EL (cell line): ENCODE measurements at places on chromosomes 1 and 21.

GRCh38 chr1:86992861-86993260 lies 78.4 kb downstream of the HS2ST1 start:
- no peak for DNase-seq

- peak; percentile 3 for DNase-seq
These were observed 392 bp downstream of the GSTM2 start for GRCh38 chr1:109668123-109668775.

GRCh38 chr21:44043613-44044012 lies 31.5 kb downstream of the TRAPPC10 start:
- DNase-seq, result no peak

- no peak for DNase-seq
These were observed 2.5 kb upstream of the OLIG1 start for GRCh38 chr21:33067457-33067856.

DNA sequence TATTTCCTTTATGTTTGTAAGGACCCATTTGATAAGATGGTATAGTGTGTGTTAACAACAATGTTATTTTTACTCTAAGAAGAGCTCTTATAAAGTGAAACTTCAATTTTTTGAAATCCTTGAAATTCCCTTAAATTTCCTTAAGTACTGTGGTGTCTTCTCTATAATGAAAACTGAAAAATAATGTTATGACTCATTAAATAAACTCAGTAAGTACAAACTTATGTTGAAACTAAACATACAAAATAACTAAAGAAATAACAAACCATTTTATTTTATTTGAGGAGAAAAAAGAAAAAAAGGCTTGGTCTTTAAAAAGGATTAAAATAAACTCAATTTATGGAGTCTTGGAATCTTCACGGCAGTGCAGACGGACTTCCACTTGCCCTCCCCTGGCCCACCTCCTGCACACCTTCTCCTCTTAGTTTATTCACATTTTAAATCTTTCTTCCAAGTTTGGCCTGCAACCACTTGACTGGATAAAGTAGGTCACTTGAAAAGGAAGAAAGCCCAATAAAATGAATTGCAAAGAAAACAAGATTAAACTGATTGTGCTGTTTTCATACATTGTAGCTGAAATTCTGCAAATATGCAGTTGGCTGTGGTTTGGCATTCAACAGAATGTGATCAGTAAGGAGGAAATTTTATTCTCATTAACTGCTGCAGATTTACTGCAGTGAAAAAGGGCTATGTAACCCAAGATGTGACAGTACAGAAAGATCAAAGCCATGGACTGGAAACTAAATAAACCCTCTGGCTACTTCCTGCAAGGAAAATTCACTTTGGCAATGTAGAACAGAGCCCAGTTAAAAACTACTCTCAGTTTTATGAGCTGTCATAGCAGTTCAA lies 48.5 kb upstream of the SCYL3 start:
- peak; percentile 48 for DNase-seq

DNA sequence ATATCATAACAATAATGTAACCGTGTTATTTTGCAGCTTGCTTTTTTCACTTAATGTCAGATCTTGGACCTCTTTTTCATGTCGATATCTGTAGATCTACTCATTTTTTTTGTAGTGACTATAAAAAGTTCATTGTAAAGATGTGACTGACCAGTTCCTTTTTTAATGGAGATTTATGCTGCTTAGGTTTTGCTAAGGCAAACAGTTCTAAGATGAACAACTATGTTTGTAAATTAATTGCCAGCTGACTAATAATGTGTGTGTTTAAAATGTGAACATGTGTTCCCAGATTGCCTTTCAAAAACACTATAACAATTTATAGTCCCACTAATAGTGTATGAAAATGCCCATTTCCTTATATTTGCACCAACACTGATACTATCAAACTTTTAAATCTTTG lies 18.1 kb upstream of the EPS8L3 start:
- DNase-seq, result no peak

GRCh38 chr1:52345252-52345651 lies 20.8 kb downstream of the CC2D1B start:
- no peak for DNase-seq

GRCh38 chr1:223347583-223347982 lies 16.4 kb downstream of the SUSD4 start:
- no peak for DNase-seq

- DNase-seq, result no peak
These were observed 20.4 kb upstream of the PDE9A start for GRCh38 chr21:42632771-42633690.

DNA sequence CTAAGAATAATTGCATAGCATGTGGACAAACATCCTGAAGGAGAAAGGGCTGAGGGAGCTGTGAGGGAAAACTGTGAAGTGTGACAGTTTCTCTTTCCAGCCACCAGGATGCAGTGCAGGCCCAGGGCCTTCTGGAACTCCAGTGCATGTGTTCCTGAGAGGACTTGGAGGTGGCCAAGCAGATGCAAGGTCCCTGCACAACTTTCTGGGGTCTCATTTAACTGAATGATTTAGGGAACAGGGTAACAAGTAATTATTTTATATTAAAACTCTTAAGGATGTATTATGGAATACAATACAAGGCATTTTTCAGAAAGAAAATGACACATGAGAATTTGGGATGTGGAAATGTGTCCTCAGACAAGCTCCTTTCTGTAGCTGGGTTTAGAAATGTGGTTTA lies 61.2 kb upstream of the MCOLN3 start:
- DNase-seq, result peak; percentile 69

- peak; percentile 71 for DNase-seq
These were observed 14.2 kb upstream of the TENT5B start for GRCh38 chr1:27026621-27027574.

- DNase-seq, result no peak
These were observed 42.3 kb upstream of the CCDC190 start for GRCh38 chr1:162903246-162903645.

GRCh38 chr21:44695184-44695583 lies 1.8 kb upstream of the KRTAP10-12 start:
- DNase-seq, result no peak

DNA sequence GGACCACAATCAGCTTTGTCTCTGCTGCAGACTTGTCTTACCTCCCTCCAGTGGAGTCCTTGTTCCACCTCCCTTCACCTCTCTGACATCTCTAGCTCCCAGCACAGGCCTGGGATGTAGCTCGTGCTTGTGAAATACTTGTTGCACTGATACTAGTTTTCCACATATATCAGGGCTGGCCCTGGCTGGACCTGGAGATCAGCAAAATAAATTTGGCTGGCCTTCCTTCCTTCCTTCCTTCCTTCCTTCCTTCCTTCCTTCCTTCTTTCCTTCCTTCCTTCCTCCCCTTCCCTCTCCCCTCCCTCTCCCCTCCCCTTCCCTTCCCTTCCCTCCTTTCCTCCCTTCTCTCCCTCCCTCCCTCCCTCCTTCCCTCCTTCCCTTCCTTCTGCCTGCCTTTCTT lies 196.5 kb downstream of the HIVEP3 start:
- no peak for DNase-seq

DNA sequence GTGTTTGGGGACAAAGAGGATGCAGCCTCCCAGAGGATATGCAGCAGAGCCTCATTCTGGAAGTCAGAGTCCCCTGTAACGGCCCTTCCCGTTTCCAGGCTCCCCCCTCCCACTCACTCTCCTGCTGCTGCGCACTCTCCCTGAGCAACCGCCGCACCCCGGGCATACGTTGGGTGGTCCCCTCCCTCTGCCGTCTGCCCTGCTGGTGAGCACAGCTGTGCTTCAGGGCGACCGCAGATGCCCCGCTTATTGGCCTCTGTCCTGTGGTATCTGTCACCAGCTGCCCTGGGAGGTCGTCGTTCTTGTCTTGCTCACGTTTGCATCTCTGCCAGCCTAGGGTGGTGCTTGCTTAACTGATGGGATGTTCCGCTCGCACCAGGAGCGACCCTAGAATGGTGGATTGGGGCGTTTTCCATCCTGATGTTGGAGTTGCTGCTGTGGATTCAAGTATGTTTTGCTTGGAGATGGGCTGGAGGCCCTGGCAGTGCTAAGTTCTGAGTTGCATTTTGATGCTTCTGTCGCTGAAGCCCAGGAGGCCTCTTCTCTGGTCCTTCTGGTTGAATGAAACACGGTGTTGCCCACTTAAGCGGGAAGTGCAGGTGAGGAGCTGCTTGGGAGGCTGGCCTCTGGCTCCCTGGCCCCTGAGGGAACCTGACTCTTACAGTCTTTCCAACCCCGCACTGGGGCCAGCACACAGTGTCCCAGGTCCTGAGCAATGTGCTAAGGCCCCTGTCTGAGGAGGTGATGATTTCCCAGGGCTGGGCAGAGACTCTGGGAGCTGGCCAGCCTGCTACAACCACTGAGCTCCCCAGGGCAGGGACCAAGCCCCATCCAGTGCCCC lies 3.2 kb downstream of the TMEM201 start:
- DNase-seq, result no peak

- DNase-seq, result peak; percentile 36
These were observed 25.4 kb downstream of the SLC19A2 start for GRCh38 chr1:169460191-169460833.

GRCh38 chr1:113244112-113244820 lies 146.0 kb upstream of the MAGI3 start:
- no peak for DNase-seq

DNA sequence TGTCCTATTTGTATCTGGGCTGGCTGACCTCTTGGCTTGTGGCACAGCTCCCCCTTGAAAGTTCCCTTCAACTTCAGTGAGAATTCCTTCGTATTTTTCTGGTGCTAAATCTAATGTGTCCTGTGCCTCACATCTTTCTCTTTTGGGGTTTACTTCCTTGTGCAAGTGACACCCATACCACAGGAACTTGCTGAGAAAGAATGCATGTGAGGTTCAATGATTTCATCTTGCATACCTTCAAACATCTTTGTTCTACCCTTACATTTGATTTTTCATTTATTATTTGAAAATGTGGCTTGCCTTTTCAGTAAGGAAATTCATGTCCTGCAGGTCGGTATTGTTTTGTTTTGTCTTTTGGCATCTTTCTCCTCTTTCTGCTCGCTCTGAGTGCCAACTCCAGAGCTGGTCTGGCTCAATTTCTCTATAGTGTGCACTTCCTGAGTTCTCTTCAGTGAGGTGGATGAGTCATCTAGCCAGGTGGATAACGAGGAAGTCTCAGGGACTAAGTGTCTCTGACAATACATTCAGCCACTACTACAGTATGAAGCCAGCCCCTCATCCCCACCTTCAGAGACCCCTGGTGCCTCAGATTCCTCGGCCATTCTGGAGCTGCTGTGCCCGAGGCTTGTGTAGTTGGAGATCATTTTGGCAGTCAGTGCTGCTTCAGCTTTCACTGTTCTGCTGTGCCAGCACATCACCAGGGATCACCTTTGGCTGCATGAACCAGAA lies 59.5 kb downstream of the RIPK4 start:
- DNase-seq, result no peak

DNA sequence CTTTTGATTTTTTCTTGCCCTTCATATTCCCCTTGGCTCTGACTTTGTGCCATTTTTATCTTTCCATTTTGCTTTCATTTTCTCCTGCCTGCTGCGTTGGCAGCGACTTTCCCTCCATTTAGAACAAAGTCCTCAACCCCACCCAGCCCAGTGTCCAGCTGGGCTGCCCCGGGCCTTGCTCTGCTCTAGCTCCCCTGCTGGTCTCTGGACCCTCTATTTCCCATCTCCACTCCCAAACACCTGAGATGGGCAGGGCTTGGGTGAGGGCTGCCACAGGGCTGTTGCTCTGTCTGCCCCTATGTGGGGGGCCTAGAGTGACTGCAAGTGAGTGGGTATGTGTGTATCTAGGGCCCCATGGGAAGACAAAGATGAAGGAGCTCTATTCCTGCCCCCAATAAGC lies 7.3 kb upstream of the ADAM15 start:
- no peak for DNase-seq

- DNase-seq, result no peak
These were observed 833.3 kb upstream of the PRMT6 start for GRCh38 chr1:106223213-106223612.

DNA sequence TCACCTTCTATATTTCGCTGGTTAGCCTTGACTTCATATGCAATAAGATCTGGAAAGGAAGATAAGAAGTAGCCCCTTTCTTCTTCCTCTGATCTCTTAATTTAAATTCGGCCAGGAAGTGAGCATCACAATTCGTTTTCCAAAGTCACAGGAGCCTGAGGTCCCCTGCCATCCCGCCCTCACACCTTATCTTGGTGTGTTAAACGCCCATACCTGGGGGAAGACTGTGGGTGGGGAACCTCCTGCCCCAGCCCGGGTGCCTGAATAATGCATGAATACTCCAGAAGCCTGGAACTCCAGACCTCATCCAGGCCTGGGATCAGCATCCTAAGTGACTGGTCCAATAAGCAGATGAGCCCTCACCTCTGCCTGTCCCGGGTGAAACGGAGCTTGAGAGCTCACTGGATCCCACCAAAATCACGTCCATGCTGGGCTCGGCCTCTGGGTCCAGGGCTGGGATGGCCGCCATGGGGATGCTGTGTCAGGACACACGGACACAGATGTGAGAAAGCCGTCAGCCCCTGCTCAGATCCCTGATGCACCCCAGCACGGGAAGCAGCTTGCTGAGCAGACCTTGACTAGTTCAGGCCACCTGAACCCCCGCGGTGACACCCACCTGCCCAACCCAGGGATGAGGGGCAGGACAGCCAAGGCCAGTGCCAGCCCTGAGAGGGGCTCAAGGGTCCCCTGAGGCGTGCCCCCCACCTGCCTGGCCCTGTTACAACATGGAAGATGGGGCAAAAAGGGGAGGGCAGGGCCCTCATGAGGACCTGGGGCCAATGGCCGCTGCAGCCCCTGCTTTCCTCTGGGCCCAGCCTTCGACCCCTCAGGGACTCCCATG lies 686 bp downstream of the DNMT3L start:
- DNase-seq, result no peak

GRCh38 chr1:161790587-161791317 lies 24.6 kb downstream of the ATF6 start:
- DNase-seq, result no peak

DNA sequence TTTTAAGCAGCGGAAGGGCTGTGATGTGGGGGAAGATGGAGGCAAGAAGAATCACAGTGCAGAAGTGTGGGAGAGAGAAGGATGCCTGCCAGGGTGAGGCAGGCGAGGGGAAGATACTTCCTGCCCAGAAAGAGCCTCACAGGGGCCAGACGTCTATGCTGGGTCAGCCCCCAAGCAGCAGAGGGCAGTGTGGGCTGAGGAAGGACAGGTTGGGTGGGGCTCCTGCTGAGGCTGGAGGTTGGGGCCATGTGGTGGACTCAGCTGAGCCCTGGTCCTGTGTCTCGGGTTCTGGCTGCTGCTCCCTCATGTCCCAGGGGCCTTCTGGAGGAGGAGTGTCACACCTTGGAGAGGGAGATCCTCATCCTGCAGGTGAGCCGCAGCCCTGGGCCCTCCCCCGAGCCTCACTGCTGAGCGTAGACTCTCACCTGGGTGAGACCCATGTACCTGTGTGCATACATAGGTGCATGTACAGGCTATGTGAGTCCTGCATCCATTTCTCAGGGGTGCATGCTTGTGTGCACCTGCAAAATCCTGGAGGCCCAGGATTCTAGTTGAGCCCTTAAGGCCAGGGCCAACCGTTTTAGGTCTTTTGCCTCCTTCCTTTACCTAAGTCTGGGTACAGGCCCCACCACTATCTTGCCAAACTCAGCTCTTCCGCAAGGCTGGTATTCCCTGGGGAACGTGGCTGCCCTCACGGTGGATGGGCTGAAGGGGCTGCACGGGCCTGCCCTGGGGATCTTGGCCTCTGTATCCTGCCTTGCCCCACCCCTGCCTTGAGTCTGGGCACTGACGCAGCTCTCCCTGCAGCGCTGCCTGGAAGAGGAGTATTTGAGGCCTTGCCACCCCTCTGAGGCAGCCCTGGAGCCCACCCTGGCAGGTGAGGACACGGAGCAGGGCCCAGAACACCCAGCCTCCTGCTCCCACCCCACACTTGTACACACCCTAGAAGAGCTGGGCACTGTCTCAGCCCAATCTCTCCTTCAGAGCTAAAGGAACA lies 3.7 kb downstream of the CCDC24 start:
- peak; percentile 47 for DNase-seq

- peak; percentile 23 for DNase-seq
These were observed 31.7 kb downstream of the ARHGAP29 start for GRCh38 chr1:94205639-94206038.
